CD4-positive, alpha-beta memory T cell (primary cell): ENCODE measurements at places on chromosomes 16 and 17. TPM values are rescaled to one million over a fixed set of nuclear protein-coding genes. Genes with fewer than 3 reads are reported as not detected.

EFCAB5 gene
- 4.7 TPM for total RNA-seq

G6PC1 gene
- total RNA-seq = not detected

FBXW10B gene
- total RNA-seq = 0.26 TPM

AOC3 gene
- total RNA-seq = 0.58 TPM

CA5A gene
- not detected for total RNA-seq

ABCA10 gene
- total RNA-seq = 2.1 TPM

ARL5C gene
- not detected for total RNA-seq

E2F4 gene
- 87.3 TPM for total RNA-seq

CPNE7 gene
- 7.3 TPM for total RNA-seq

TMEM106A gene
- 12.5 TPM for total RNA-seq

LIG3 gene
- total RNA-seq = 50.8 TPM

ABI3 gene
- 11.5 TPM for total RNA-seq

PLLP gene
- 2.4 TPM for total RNA-seq

KRTAP9-8 gene
- not detected for total RNA-seq

TP53TG3F gene
- total RNA-seq = not detected

BAHCC1 gene
- not detected for total RNA-seq

MYLK3 gene
- total RNA-seq = 0.32 TPM

SLC5A11 gene
- 0.70 TPM for total RNA-seq

PIPOX gene
- total RNA-seq = 3.5 TPM

SLC26A11 gene
- total RNA-seq = 126 TPM

ORC6 gene
- total RNA-seq = 3.3 TPM

ZG16 gene
- total RNA-seq = not detected

TMEM132E gene
- 0.23 TPM for total RNA-seq

NOXO1 gene
- 0.47 TPM for total RNA-seq

MYH3 gene
- total RNA-seq = 8.6 TPM

KRT39 gene
- total RNA-seq = not detected

DNAH17 gene
- 0.78 TPM for total RNA-seq

DERL2 gene
- 85.0 TPM for total RNA-seq

TAF1C gene
- 91.5 TPM for total RNA-seq

KRT40 gene
- total RNA-seq = not detected

FOXC2 gene
- total RNA-seq = not detected

OSGIN1 gene
- 1.2 TPM for total RNA-seq

SMIM5 gene
- total RNA-seq = not detected
